ENCODE measurements at places on chromosomes 16 and 17.

DNA sequence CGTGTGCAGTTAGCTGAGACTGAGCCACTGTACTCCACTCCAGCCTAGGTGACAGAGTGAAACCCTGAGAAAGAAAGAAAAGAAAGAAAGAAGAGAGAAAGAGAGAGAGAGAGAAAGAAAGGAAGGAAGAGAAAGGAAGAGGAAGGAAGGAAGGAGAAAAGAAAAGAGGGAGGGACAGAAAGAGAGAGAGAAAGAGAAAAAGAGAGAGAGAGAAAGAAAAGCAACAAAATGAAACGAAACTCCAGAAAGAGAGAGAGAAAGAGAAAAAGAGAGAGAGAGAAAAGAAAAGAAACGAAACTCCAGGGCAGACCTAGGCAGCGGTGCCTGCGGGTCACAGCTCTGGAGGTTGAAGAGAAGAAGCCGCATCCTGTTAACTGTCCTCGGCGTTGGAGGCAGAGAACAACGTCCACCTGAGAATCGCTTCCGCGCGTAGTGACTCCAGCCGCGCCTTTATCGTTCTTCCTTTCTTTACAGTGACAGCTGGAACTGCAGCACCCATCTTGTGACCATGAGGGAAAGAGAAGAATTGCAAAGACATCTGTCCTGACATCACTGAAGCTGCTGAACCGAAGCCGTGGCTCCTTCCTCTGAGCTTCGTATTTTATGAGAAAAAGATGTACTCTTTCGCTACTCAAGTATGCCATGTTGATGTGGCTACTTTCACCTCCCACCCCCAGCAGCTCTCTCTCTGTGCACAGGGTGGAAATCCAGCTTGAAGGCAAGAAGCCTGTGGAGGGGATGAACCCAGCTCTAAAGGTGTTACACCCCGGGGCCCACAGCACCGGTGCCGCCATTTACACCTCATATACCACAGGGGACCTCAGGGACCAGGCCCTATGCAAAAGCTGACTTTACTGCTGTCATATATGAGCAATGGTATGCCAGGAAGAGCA lies 56.9 kb upstream of the DOC2B start:
- no peak for DNase-seq

GRCh38 chr16:89313583-89313982 lies 96.1 kb downstream of the ZNF778 start:
- DNase-seq = no peak

GRCh38 chr17:19766421-19767270 lies 18.5 kb upstream of the ALDH3A1 start:
- peak; percentile 81 for DNase-seq

GRCh38 chr17:41773190-41773588 lies 13.3 kb downstream of the JUP start:
- DNase-seq = no peak

DNA sequence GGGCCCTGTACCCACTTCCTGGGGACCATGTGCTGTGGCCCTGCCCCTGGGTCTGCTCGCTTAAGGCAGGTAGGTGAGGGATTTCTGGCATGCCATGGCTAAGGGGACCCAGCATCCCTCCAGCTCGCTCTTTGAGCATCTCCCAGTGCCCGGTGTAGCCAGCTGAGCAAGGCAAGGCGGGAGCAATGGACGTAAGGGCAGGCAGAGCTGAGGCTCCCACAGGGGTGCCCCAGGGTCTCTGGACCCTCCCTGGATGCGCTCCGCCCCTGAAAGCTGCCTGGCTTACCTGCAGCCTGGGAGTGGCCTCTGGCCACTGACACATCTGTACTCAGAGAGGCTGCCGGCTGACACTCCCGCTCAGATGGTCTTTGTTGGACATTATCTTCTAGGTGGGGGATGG lies 189.9 kb downstream of the IRF8 start:
- no peak for DNase-seq

DNA sequence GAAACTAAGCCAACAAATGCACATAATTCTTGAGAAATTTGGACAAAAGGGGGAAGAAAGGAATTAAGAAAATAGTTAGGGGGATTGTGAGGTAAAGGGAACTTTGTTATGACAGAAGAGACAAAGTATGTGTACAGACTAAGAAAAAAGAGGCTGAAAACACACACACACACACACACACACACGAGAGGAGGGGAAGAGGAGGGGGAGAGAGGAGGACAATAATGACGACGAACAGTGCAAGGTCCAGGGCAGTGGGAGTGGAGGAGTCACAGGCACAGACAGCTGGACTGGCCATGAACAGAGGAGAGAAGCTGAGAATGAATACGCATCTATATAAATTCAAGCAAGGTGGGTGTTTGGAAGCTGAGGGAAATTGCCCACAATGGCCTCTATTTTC lies 44.6 kb downstream of the MARVELD3 start:
- DNase-seq = no peak

GRCh38 chr17:49969795-49970389 lies 902 bp downstream of the DLX4 start:
- no peak for DNase-seq

GRCh38 chr17:73090396-73091202 lies 1.9 kb downstream of the SLC39A11 start:
- no peak for DNase-seq

DNA sequence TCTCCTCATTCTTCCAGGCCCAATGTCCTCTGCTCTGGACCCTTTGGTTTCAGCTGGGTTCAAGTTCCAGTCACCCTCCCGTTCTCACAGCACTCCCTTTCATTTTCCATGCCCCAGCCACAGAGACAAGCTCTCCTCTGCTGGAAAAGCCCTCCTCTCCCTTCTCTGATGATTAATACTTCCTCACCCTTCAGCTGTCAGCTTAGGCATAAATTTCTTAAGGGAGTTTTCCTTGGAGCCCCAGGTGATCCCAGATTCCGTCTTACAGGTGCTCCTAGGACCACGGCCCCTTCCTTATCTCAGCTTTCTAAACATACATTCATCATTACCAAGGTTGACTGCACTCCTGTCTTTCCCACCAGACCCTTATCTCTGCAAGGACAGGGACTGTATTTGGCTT lies 10.4 kb downstream of the CHAD start:
- DNase-seq = no peak

DNA sequence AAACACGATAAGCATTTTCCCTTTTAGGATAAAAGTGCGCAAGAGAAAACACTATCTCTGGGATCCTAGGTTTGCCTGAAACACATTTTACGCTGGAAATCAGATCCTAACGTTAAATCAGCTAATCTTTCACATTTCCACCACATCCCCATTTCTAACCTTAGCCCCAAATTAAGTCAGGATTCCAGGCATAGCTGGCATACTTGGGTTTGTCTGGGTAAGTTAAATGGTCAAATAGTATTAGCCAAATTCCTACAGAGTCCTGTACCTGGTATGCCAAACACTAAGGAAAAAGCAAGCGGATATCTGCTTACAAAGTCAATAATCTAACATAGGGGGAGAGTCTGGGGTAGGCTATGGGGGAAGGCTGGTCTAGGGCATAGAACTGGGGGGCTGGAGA lies 557.4 kb upstream of the ZFHX3 start:
- DNase-seq = no peak

DNA sequence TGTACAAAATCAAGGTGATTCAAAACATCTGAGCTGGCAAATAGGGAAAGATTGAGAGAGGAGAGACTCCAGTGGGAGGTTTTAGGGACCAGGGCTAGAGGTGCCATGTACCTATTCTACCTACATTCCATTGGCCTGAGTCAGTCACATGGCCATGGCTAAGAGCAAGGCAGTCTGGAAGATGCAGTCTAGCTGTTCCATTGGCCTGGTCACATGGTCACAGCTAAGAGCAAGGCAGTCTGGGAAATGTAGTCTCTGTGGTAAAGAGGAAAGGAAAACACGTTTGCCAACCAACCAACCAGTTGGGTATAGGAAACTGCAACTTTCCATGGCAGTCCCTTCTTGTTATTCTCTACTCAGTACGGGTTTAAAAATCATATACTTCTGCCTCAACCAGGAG lies 369.1 kb downstream of the XYLT1 start:
- no peak for DNase-seq

DNA sequence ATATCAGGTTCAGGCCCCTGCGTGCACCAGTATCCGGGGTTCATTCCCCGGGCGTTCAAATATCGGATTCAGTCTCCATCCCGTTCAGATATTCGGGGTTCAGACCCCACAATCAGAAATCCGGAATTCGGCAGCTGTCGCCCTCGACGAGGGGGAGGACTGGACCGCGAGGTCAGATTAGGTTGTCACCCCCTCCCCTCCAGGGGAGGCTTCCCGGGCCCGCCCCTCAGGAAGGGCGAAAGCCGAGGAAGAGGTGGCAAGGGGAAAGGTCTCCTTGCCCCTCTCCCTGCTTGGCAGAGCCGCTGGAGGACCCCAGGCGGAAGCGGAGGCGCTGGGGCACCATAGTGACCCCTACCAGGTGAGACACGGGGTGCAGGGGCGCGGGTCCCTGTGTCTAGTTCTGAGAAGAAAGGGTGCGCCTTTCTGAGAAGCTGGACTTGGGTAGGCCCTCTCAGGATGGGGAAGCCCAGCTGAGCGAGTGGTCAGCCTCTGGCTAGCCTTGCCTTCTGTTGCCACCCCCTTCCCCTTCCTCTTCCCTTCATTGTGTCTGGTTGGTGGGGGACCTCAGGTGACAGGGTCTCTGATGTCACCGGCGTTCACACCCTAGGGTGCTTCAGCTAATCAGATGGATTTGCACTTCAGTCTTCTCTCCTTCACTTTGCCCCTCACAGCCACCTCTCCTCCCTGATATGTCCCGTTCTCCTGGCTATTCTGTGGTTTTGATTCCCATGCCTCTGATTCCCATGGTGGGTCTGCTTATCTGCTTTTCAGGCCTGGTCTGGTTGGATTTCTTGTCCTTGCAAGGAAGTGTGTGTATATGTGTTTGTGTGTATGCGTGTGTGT lies 844 bp downstream of the TAOK2 start:
- DNase-seq = no peak

- no peak for DNase-seq
These were observed 1056.3 kb upstream of the EEF2KMT start for GRCh38 chr16:6153901-6154300.

- DNase-seq = no peak
These were observed 54.4 kb downstream of the TAOK1 start for GRCh38 chr17:29444589-29444988.

GRCh38 chr16:88886845-88887521 lies 20.5 kb upstream of the PABPN1L start:
- no peak for DNase-seq

- no peak for DNase-seq
These were observed 25.2 kb upstream of the HEATR6 start for GRCh38 chr17:60103957-60104356.

DNA sequence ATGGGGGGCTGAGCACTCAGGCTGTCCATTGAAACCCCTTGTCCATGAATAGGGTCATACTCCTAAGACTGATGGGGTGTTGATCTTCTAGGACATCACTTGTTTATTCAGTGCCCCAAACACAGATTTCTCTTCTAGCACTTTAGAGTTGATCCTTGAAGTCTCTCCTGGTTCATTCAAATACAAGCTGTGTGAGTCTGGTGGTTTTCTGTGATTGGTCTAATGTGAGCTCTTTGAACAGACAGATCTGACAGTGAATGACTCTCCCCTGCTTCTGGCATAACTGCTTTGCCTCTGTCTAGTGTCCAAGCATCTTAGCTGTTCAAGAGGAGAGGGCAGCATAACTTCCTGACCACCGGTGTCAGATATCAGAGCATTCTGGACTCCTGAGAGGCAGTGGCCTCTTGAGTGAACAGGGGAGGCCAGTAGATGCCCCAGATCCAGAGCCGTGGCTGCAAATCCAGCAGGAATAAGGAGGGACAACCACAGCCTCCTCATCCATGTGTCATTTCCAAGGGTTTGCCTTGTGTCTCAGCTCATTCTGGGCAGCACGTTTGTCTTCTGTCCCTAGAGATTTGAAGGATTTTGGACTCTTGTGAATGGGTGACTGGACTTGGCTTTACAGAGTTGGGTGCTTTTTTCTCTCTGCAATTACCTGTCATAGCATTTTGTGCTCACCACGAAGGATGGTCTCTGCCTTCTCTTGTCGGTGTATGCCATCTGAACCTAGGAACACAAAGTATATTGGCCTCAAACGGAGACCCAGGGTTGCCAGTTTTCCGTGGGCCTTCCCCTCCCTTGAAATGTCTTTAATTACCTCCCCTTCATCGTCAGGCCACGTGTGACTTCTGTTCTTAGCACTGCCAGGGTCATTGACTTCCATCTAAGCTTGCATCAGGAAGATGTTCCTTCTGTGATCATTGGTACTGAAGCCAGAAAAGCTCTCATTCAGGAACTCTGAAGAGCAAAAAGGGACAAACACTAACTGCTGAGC lies 13.9 kb upstream of the CLEC18C start:
- no peak for DNase-seq

GRCh38 chr17:74959826-74960515 lies 12.6 kb downstream of the HID1 start:
- no peak for DNase-seq

DNA sequence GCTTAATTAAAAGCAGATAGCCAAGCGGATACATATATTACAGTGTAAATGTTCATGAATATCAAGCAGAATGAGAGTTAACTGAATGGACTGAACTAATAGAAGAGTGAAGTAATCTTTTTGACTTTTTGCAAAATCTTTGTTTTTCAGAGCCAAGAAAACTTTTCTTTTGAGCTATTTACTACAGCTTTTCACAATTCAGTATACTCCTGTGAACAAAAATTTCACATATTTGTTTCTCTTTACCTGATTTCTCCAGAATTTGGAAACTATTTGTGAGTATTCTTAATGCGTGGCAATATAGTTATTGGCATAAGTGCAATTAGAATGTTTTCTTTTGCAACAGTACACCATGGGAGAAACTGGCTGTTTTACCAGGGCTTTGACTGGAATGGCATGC lies 9.1 kb upstream of the DUXB start:
- DNase-seq = no peak
